ENCODE measurements at places on chromosomes 2 and 18.

DNA sequence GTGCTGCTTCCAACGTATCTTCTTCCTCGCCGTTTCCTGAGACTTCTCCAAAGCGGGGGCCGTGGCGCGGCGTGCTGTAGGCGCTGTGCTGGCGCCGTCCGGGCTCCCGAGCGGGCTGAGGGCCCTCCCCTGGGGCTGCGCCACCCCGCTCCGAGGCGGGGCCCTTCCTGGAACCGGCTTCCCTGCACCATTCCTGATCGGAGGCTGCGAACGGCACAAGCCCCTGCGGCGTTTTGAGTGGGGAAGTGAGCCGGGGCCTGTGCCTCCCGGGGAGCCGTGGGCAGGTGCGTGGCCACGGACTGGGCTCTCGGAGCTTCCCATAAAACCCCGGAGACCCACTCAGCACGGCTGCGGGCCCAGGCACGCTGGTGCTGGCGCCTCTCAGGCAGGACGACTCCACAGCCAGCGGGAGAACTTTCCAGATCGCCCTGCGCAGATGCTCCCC lies 74.7 kb downstream of the PSMG2 start:
- no peak for DNase-seq

- DNase-seq = peak; percentile 20
These were observed 233.0 kb downstream of the ACTR3 start for GRCh38 chr2:114122930-114123329.

- no peak for DNase-seq
These were observed 92.7 kb downstream of the WDSUB1 start for GRCh38 chr2:159193791-159194190.

DNA sequence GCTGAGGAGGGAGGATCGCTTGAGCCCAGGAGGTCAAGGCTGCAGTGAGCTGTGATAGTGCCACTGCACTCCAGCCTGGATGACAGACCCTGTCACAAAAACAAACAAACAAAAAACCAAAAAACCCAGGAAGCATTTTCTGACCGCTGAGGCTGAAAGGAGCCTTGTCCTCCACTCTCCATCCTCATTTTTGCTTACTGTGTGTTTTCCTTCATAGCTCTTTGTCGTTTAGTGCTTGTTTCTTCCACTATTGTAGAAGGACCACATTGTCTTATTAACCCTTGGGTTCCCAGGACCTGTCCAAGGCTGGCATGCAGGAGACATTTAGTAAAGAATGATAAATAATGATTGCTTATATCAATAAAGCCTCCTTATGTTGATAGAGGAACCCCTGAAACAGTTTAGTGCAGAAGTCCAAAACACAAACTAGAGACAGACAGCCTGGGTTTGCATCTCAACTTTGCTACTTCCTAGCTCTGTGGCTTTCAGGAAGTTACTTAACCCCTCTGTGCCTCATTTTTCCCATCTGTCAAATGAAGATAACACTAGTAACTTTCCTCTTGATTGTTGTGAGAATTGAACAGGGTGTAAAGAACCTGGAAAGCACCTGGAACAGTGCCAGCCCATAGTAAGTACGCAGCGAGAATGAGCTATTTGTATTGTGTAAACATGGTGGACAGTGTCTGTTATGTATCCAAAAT lies 126.0 kb downstream of the LPIN1 start:
- DNase-seq = peak; percentile 23

- DNase-seq = no peak
These were observed 205.8 kb upstream of the SALL3 start for GRCh38 chr18:78773819-78774218.

DNA sequence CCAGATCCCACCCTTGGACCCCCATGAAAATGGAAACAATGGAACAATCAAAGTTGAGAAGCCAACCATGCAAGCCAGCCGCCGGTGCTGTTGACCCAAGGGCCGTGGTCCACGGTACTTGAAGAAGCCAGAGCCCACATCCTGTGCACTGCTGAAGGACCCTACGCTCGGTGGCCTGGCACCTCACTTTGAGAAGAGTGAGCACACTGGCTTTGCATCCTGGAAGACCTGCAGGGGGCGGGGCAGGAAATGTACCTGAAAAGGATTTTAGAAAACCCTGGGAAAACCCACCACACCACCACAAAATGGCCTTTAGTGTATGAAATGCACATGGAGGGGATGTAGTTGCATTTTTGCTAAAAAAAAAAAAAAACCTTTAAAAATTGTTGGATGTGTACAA lies 26.5 kb upstream of the TXNDC2 start:
- DNase-seq = no peak

All from kidney tubule cell (primary cell).